ENCODE measurements at places on chromosomes 7 and 10.

- no peak for DNase-seq
Observed at GRCh38 chr10:76336213-76336963, 905.0 kb downstream of the LRMDA start.

- no peak for DNase-seq
Observed at GRCh38 chr7:25037325-25037724, 57.3 kb upstream of the OSBPL3 start.

DNA sequence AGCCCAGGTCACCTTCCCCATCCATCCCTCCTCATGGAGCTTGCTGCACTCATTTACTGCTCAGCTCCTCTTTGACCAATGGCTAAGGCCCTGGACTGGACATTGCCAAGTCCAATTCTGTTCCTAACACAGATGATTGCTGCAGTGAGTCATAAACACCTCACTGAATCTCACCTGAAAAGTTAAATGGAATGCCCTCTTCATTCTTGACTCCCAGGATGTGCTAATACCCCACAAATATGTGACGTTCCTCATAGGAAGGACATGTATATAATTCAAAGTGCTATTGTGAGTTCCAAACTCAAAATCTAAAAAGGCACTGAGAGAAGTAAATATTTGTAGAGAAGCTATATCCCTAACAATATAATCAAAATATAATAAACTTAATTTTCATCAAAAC lies 73.5 kb upstream of the DLX6 start:
- no peak for DNase-seq

- DNase-seq, result no peak
Observed at GRCh38 chr7:117251687-117252086, 71.2 kb downstream of the WNT2 start.

DNA sequence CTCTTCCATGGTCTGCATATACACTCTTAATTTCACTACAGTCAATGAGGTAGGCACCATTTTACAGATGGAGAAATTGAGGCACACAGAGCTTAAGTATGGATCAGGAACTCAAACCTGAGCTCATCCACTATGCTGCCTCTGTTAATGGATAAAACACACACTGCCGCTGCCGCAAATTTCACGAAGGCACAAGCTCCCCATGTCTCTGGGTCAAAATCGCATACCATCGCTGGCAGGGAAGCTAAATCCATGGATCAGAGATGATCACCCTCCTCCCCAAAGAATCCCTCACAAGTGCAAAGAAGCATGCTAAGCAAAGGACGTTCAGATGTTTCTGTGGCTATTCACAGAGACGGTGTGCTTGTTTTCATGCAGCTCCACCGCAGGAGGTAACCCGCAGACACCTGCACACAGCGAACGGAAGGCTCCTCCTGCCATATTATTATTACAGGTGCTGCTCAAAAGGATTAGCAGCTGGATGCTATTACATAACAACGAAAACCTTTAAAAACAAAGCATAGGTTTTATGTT lies 109.3 kb downstream of the UBE2H start:
- no peak for DNase-seq

GRCh38 chr10:5504146-5505072 lies 5.0 kb upstream of the CALML5 start:
- DNase-seq, result no peak

DNA sequence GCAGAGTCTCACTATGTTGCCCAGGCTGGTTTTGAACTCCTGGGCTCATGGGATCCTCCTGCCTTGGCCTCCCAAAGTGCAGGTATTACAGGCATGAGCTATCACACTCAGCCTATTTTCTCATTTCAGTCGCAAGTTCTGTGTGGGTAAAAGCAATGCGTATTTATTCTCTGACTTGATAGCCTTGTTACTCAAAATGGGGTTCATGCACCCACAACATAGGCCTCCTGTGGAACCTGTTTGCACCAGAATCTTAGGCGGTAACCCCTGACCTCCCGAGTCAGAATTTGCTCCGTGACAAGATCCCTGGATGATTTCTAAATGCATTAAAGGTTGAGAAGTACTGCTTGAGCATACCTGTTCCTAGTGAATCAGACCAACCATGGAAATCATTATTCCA lies 7.3 kb downstream of the IL2RA start:
- DNase-seq, result no peak

DNA sequence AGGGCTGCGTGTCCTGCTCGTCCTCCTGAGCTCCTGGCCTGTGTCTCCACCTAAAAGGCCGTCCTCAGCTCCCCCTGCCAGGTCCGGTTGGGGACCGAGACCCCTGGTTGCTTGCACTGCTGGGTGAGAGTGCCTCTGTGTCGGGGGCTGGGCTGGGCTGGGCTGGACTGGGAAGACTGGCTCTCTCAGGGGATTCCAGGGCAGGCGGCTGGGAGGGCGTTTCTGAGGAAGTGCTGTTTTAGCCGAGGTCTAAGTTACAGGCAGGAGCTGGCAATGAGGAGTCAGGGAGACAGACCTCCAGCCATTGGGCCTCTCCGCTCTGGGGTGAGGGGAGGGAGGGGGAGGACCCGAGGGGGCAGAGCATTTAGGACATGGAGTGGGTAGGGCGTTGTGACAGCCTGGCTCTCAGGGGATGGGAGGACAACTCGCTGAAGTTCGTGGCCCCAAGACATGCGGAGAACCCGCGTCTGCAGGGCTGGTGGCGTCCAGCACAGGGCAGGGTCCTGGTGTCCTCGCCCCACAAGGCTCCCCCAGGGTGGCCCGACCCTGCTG lies 20.9 kb downstream of the FOXK1 start:
- DNase-seq, result no peak

DNA sequence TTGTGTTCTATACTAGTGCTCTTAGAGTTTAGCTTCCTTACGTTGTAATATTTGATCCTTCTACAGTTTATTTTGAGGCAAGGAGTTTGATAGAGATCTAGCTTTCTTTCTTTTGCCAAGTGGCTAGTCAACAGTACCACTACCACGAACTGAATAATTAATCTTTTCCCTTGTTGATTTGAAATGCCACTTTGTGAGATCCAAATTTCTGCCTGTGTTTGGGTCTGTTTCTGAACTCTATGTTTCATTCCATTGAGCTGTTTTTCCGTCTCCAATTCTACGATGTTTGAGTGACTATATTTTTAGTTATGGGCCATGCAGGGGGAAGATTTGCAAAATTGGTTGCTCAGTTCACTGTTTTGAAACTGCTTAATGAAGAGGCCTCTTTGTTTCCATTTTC lies 134.7 kb downstream of the KIAA1217 start:
- no peak for DNase-seq

GRCh38 chr7:39637963-39638485 lies 14.7 kb downstream of the RALA start:
- DNase-seq, result no peak

Measured in suppressor macrophage treated with lipopolysaccharide for 1 hour (primary cell).